ENCODE measurements at places on chromosomes 5 and 9. TPM values are rescaled to one million over a fixed set of nuclear protein-coding genes. Genes with fewer than 3 reads are reported as not detected.

Gene NUDCD2
- total RNA-seq, result 5.9 TPM

Gene PCDHB4
- 0.35 TPM for total RNA-seq

Gene GSN
- 287 TPM for total RNA-seq

Gene MPDZ
- 4.5 TPM for total RNA-seq

Gene MAMDC4
- total RNA-seq, result 2.7 TPM

Gene SPINK1
- total RNA-seq, result not detected

Gene EFNA5
- 15.2 TPM for total RNA-seq

- no peak overlapping the region for H3K27ac ChIP-seq
- no peaks in the 10 kb centered on the region for H3K36me3 ChIP-seq
- no peaks in the 10 kb centered on the region for H3K27me3 ChIP-seq
Observed at GRCh38 chr5:92505145-92505544, 1075.9 kb downstream of the NR2F1-AS1 start.

GRCh38 chr9:104850786-104851545 is 77.0 kb downstream of the ABCA1 start:
- H3K36me3 ChIP-seq, result no peaks in the 10 kb centered on the region
- H3K27me3 ChIP-seq, result no peaks in the 10 kb centered on the region
- no peak overlapping the region for H3K27ac ChIP-seq
- DNase-seq, result no peak

DNA sequence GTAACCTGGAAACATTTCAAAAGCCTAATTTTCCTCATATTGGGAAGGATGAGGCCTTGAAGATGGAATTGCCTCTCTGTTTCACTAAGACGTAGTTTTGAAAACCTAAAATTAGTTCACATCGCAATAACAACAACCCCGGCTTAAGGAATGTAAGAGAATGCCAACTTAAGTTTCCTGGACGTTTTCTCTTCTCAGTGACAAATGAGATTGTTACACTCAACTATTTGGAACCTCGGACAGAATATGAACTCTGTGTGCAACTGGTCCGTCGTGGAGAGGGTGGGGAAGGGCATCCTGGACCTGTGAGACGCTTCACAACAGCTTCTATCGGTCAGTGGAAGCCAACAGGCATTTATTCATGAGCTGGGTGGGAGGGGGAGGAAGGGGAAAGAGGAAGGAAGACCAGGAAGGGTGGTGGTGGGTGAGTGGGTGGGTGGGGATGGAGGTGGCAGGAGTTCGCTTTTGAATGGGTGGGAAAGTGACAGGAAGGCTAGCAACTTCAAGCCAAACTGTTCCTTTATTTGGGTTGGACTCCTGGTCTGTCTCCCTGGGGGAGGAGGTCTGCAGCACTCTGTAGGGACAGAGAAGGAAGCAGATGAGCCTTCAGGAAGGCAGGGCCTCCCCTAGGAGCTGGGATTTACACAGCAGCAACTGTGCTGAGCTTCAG is 83.4 kb downstream of the TEK start:
- H3K4me1 ChIP-seq, result peaks cover 6% of the 10 kb centered on the region
- peak overlapping the region; percentile 49 for H3K27ac ChIP-seq
- no peaks in the 10 kb centered on the region for H3K27me3 ChIP-seq
- H3K36me3 ChIP-seq, result no peaks in the 10 kb centered on the region

- H3K36me3 ChIP-seq, result no peaks in the 10 kb centered on the region
- H3K27ac ChIP-seq, result no peak overlapping the region
- no peak for DNase-seq
- no peaks in the 10 kb centered on the region for H3K27me3 ChIP-seq
- H3K4me3 ChIP-seq, result no peak overlapping the region
- H3K4me1 ChIP-seq, result peaks cover 13% of the 10 kb centered on the region
Observed at GRCh38 chr5:10469253-10470050, 27.8 kb downstream of the ROPN1L start.

- no peak overlapping the region for H3K4me3 ChIP-seq
- no peaks in the 10 kb centered on the region for H3K27me3 ChIP-seq
- no peak overlapping the region for H3K27ac ChIP-seq
- no peaks in the 10 kb centered on the region for H3K36me3 ChIP-seq
Observed at GRCh38 chr5:71757590-71758543, 38.8 kb downstream of the CARTPT start.

DNA sequence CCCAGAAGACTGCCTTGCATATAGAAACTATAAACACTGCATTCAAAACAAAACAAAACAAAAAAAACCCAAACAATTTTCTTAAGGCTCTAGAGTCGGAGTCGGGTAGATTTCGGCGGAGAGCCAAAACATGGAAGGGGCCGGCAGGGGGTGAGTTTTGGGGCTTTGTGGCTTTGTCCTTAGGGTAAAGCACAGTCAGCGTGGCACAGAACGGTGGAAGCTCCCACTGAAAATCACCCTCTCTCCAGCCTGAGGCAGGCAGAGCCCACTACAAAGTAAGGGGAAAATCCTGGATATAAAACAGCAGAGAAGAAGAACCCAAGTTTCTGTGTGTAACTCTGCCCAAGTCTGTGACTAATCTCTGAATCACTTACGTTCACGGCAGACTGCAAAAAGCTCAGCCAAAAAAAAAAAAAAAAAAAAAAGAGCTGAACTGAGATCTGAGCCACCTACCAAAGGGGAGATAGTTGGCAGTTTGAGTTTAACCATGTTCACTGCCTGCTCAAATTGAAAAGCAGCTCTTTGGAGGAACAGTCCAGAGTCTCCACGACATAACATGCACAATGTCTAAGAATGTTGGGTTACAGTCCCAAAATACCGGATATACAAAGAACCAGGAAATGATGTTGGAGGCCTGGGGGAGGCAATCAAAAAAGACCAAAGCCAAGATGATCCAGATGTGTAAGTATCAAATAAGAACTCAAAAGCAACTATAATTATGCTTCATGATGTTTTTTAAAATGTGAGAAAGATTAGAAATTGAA is 26.6 kb upstream of the OR2K2 start:
- H3K4me3 ChIP-seq, result peak overlapping the region; percentile 39
- peak overlapping the region; percentile 67 for H3K27ac ChIP-seq
- no peak for DNase-seq
- peaks cover 26% of the 10 kb centered on the region for H3K36me3 ChIP-seq
- no peaks in the 10 kb centered on the region for H3K27me3 ChIP-seq
- no peaks in the 10 kb centered on the region for H3K4me1 ChIP-seq

DNA sequence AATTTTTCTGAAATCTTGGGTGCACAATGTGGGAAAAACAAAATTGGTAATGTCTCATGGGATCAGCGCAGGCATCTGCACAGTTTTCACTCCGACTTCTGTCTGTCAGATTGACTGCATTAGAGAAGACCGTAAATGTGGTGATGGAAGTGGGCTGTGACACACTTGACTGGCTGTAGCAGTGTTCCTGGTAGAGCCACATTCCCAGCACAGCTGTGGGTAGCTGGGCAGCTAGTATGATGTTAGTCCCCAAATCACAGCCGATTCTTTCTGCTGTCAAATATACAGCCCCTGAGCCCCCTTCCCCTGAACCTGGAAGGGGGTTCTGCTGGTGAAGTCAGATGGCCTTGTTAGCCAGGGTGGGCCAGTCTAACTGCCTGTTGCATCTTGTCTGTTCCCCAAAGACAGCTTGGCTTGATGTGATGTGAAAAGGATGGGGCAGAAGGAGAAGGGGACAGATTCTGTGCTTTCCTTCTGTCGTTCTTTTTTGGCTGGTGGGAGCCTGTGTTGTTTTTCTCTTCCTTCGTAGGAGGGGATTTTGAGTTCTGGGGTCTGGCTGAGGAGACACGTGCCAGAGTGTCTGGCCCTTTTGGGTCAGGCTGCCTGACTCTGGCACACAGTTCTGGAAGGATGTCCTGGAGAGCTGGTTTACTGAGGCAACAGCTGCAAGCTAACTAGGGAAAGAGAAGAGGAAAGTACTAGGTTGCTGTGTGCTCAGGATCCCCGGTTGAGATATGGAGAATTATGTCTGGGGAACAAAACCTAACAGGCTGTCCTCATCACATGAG is 66.4 kb upstream of the SPRY4 start:
- no peak for DNase-seq
- no peak overlapping the region for H3K4me3 ChIP-seq
- peaks cover 27% of the 10 kb centered on the region for H3K4me1 ChIP-seq
- H3K27ac ChIP-seq, result peak overlapping the region; percentile 50
- H3K27me3 ChIP-seq, result no peaks in the 10 kb centered on the region

DNA sequence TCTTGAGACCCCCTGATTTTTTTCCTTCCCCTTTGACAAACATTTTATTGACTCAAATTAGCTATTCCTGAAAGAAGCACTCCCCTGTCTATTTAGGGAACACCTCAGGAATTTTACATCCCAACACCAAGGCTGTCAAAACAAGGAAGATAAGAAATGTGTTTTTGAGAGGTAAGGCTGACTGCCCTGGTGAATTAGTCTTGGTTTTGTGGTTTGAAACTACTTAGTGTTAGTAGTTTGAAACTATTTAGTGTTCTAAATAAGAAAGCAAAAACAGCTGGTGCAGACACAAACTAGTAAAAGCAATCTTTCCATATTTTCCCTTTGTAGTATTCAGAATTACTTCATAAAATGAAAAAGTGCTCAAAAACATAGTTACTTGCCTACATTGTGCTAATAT is 120.7 kb downstream of the PCSK1 start:
- no peak overlapping the region for H3K4me3 ChIP-seq
- no peaks in the 10 kb centered on the region for H3K27me3 ChIP-seq
- no peaks in the 10 kb centered on the region for H3K4me1 ChIP-seq
- no peak overlapping the region for H3K27ac ChIP-seq
- no peaks in the 10 kb centered on the region for H3K36me3 ChIP-seq
- no peak for DNase-seq

GRCh38 chr9:132943651-132944293 is 644 bp downstream of the TSC1 start:
- peak overlapping the region; percentile 98 for H3K27ac ChIP-seq
- no peaks in the 10 kb centered on the region for H3K27me3 ChIP-seq
- DNase-seq, result no peak
- H3K36me3 ChIP-seq, result no peaks in the 10 kb centered on the region

GRCh38 chr5:158616707-158617106 is 483.0 kb downstream of the EBF1 start:
- H3K27ac ChIP-seq, result no peak overlapping the region
- DNase-seq, result no peak
- no peak overlapping the region for H3K4me3 ChIP-seq
- no peaks in the 10 kb centered on the region for H3K36me3 ChIP-seq

- no peaks in the 10 kb centered on the region for H3K27me3 ChIP-seq
- H3K4me3 ChIP-seq, result peak overlapping the region; percentile 81
- peak overlapping the region; percentile 70 for H3K27ac ChIP-seq
- no peaks in the 10 kb centered on the region for H3K36me3 ChIP-seq
- no peak for DNase-seq
Observed at GRCh38 chr5:1634337-1634661, 110.5 kb upstream of the LPCAT1 start.

GRCh38 chr9:112443200-112443599 is 43.4 kb upstream of the KIAA1958 start:
- no peaks in the 10 kb centered on the region for H3K27me3 ChIP-seq
- H3K4me3 ChIP-seq, result no peak overlapping the region
- H3K36me3 ChIP-seq, result no peaks in the 10 kb centered on the region
- H3K27ac ChIP-seq, result no peak overlapping the region
